ENCODE measurements at places on chromosomes 4 and X. TPM values are rescaled to one million over a fixed set of nuclear protein-coding genes. Genes with fewer than 3 reads are reported as not detected.

DNA sequence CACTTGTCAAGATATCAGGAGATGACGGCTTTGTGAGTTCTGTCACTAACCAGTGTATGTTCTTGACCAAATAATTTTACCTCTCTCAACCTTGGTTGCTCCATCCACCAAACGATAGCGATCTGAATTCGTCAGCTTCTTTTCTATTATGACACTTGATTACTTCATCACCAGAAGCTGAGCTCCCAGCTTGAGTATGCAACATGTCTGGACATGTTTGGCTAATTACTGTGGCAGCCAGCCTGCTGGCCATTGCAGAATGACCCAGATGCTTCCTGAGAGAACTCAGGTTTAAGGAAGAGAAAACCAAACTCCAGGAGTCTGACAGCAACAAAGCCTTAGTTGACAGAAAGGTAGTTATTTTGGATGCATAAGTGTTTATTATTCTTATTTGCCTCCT, 46.4 kb upstream of the PARM1 start:
- no peak for DNase-seq

GRCh38 chr4:168453146-168453545, 27.1 kb downstream of the DDX60L start:
- DNase-seq = no peak

DNA sequence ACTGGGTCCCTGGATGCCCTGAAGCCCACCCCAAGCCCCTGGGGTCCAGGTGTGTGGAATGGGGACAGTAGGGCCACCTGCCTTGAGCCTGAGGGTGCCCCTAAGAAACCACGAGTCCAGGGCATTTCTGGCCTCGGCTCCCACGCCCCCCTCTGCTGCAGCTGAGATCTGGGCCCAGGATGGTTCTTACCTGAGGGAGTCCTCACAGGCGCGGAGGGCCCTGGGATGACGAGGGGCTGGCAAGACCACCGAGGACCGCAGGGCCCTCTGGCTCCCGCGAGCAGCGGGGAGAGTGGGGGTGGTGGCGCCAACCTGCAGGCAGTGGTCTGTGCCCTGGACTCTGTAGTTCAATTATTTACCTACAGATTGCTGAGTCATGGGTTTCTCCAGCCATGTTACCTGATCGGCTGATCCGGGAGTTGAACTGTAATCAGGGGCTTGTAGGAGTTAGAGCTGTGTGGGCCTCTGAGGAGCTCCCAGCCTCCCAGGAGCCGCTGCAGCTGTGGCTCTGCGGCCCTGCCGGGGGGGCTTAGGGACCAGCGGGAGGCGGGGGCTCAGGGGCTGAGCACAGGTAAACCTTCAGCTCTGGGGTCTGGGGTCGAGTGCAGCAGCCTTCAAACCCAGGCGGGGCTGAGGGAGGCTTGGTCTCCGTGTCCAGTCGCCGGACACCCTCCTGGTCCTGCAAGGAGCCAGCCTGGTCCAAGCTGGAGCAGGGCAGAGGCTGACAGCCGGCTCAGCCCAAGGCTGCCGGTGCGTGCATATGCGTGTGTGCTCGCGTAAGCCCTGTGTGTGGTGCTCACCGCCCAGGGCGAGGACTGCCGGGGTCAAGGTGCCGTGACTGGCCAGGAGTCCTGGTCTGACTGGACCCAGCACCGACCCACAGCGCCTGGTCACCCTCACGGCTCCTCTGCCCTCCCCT, at the start of gene SLC26A1:
TSS of gene SLC26A1 (minus strand) at position 294 of the 919 bp plus-strand sequence. CDS start 1,701 bp downstream, outside the sequence.
- DNase-seq = no peak

DNA sequence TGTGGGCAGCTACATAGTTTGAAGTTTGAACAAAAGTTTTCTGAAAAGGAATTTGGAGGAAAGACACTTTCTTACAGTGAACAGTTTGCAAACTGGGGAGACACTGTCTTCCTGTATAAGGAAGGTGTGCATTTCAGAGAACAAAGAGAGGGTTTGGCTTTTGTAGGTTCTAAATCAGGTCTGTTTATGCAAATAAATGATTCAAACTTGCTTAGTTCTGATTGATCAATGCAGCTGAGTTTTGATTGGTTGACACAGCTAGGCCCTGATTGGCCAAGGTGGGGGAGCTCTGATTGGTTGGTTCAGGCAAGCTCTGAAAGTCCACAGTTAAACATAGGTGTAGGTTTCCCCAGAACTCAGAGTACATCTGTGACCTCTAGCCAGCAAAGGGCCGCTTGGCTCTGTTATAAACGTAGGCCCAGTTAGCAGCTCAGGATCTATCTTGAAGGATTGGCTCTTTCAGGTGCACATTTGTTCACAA, 63.0 kb upstream of the ENPP6 start:
- DNase-seq = no peak

- DNase-seq = no peak
Measured at GRCh38 chrX:70411475-70411874, 11.6 kb upstream of the GDPD2 start.

- DNase-seq = no peak
Measured at GRCh38 chrX:153905481-153906095, 1.1 kb downstream of the AVPR2 start.

DNA sequence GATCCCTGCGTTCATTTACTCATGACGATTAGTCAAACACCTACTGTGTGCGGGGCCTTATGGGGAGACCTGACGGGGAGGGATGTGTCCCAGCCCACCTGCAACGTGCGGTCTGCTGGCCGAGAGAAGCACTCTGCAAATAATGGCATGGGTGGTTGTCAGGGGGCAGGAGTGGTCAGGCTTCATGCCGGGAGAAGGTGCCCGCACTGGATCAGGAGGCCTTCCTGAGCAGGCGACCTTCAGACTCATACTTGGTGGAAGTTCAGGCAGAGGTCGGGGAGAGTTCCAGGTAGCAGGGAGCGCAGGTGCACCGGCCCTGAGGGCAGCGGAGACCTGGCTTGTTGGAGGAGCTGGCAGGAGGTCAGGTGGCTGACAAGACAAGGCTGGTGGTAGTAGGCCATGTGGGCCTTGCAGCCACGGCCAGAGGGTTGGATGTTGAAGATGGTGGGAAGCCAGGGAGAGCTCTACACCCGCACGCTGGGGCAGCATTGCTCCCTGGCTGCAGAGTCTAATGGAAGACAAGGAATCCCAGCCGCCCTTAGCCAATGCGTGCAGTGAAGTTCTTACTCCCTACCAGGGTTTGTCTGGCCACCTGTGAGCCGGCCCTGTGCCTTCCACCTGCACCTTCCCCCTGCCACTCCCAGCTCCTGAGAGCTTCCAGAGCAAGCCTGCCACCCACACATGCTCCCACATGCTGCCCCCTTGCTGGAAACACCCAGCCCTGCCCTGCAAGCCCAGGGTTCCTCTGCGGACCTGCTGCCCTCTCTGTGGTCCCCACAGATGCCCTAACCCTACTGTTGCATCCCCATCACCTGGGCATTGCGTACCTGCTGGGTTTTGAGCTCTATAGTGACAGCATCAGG, 97.3 kb downstream of the PSAPL1 start:
- no peak for DNase-seq

GRCh38 chr4:82748810-82749470, 49.7 kb downstream of the SCD5 start:
- DNase-seq = no peak

DNA sequence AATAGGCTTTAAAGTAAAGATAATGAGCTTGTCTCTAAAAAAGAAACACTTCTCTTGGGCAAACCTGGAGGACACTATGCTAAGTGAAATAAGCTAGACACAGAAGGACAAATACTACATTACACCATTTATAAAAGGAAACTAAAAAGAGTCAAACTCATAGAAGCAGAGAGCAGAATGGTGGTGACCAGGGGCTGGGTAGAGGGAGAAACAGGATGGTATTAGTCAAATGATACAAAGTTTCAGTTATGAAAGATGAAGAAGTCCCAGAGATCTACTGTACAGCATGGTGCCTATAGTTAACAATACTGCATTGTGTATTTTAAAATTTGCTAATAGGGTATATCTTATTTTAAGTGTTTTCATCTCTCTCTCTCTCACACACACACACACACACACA, 28.5 kb downstream of the ACSL4 start:
- DNase-seq = no peak

PAGE4 gene
- total RNA-seq = not detected

SPACA5 gene
- total RNA-seq = not detected

CHRNA9 gene
- total RNA-seq = not detected

CDKL2 gene
- total RNA-seq = not detected

DCAF4L1 gene
- 0.37 TPM for total RNA-seq

FREM3 gene
- total RNA-seq = not detected

CLDN2 gene
- not detected for total RNA-seq

Measured in MG63 (cell line).